ENCODE measurements at places on chromosomes 2 and 18.

DNA sequence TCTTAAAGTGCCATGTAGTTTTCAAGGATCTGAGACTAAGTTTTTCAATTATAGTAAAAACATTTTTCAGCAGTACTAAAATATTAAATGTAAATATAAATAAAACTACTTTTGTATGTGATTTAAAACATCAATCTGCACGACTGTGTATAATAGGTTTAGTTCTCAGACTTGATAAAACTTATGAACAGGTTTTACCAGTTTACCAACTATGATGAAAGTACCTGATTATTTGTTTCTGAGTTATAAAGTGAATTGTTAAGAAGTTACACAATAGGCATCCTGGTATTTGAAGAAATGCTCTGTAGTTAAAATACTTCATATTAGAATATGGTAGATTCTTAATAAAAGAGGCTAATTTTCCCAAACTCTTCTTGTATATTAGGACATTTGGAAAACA is 14.8 kb downstream of the RELCH start:
- no peak for DNase-seq

- DNase-seq, result no peak
Observed at GRCh38 chr2:235345745-235346144, 148.1 kb upstream of the AGAP1 start.

DNA sequence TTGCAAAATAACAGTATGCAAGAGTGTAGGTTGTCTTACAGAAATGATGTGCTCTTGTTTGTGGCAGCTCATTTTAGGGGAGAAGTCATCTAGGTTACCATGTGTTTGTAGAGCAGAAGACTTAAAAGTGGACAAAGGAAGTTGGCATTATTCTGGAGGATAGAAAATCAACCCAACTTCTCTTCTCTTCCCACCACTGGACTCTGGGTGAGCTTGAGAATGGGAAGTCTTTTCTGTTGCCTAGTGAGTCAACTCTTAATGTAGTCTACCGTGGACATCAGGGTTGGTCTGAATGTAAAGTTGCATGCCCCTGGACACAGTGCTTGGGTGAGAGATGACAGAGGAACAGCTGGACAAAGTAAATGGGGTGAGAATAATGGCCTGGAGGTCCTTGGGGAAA is 98.3 kb downstream of the FMNL2 start:
- no peak for DNase-seq

GRCh38 chr2:42029639-42030199 is 18.1 kb upstream of the PKDCC start:
- DNase-seq, result no peak

DNA sequence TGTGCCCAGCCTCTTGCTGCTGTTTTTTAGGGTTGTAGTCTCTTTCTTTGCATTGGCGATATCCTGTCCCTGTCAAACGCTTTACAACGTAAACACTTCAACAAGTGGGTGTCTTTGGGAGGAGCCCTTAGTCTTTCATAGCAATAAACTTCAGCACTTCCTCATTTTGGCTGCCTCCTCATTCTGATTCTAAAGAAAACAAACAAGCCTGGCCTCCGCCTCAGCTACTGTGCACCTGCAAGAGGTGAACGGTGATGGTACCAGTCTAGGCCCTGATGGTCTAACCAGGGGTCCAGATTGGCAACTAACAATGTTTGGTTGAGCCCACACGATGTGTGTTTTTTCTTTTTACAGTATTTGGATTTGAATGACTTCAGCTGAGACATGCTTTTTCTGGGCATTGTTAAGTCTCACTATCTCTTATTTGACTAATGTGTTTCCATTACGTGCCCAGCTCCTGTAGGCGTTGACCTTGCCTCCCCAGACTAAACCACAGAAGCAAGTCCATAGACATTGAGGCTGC is 53.2 kb upstream of the CUL3 start:
- DNase-seq, result no peak

- no peak for DNase-seq
Observed at GRCh38 chr2:37600735-37601134, 70.7 kb downstream of the CDC42EP3 start.

GRCh38 chr18:26621161-26622026 is 73.0 kb upstream of the KCTD1 start:
- no peak for DNase-seq

DNA sequence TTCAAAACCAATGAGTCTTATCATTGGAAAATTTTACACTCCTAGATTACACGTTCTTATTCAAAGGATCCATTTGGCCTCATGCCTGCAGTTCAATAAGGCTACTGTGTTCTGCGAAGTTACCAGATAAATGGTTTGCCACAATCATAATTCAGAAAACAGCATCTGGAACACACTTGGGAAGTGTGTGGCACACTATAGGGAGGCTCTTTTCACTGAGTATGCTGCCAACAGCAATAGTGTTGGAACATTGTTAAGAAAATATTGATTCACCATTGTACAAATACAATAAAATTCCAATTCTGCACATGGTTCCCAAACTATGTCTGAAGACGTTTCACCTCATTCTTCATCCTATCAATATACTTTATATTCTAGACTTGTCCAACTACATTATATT is 141.4 kb upstream of the DOK6 start:
- no peak for DNase-seq

- DNase-seq, result no peak
Observed at GRCh38 chr18:79447703-79448367, 52.1 kb downstream of the NFATC1 start.

- no peak for DNase-seq
Observed at GRCh38 chr2:101418460-101419095, 31.3 kb upstream of the CREG2 start.

DNA sequence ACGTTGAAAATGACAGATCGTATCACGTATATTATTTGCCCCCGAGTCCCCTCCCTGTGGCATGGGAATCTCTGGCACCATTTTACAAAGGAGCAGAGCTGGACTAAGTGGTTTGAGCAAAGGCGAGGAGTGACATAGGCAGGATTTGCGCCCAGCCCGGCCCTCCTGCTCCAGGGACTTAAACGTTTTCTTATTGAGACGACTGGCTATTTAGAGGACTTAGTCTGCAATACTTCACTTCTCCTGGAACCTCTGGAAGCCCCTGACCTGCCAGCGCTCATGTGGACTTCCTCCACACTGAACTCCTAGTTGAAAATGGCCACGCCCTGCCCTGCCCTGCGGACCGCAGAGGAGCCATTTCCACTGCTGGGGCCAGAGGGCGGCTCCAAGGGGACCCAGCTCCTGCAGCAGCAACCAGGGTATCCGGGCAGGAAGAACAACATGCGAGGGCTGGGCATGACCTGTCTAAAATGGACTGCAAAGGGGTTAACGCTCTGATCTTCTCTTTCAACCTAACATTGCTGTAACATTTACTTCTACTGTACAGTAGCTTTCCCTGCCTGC is 690.7 kb downstream of the LRP1B start:
- no peak for DNase-seq

- DNase-seq, result no peak
Observed at GRCh38 chr2:232400256-232401015, 6.2 kb upstream of the ALPG start.

- DNase-seq, result no peak
Observed at GRCh38 chr2:166360426-166360825, 15.3 kb downstream of the SCN9A start.

DNA sequence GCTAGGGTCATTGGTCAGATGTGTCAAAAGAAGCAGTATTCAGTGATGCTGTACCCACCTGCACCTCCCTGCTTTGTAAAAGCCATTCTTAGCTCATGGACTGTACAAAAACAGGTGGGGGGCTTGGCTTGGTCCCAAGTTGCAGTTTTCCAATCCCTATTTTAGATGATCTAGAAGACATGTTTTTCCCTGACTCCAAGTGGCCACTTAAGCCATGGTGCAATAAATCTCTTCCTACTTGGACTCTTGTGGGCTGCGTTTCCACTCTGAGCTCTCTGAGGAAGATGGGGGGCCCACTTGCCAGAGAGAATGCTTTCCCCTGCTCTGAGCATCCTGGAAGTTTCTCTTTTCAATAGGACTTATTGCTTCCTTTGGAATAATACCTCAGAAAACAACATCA is 57.0 kb upstream of the SPP2 start:
- DNase-seq, result no peak

DNA sequence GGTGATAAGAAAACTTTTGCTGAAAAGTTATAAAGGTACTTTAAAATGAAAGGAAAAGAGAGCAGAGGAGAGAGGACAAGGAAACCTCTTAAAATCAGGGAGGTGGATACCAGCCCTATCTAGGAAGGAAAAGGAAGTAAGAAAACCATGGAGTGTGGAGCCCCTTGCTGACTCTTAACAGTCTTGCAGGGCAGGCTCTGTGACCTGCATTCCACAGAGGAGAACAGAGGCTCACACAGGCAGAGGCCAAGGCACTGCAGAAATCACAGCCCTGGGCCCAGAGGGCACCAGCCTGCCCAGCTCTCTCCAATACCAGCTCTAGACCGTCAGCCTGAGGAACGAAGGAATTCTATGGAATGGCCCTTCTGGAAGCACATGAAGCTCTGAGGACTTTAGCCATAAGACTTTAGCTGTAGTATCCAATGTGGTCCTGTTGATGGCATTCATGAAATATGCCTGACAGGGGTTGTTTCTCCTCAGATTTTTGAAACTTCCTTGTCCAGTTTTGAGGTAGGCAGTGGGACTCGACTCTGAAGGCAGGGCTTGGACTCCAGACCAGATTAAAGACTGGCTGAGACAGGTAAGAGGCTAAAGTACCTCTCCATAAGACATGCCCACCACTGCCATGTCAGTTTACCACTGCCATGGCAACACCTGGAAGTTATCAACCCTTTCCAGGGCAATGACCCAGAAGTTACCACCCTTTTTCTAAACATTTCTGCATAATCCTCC is 216.3 kb downstream of the ANAPC1 start:
- no peak for DNase-seq

GRCh38 chr2:45755585-45756335 is 104.3 kb downstream of the PRKCE start:
- no peak for DNase-seq

GRCh38 chr2:126775300-126775985 is 119.5 kb downstream of the GYPC start:
- DNase-seq, result no peak

DNA sequence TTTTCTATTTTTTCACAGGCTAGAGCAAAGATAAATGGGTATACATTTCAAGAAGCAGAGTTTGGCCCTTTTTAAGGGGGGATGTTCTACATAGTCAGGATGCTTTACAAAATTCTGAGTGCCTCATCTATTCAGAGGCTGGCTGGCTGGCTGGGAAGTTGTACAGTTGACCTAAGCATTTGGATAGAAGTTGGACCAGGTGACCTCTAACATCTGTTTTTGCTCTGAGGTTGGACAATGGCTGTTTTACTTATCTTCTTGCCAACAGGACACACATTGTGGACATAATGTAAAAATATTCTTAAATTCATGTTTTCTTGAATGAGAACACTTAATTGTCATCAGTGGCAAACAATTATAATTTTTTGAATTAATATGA is 205.4 kb downstream of the PTPRM start:
- DNase-seq, result no peak

DNA sequence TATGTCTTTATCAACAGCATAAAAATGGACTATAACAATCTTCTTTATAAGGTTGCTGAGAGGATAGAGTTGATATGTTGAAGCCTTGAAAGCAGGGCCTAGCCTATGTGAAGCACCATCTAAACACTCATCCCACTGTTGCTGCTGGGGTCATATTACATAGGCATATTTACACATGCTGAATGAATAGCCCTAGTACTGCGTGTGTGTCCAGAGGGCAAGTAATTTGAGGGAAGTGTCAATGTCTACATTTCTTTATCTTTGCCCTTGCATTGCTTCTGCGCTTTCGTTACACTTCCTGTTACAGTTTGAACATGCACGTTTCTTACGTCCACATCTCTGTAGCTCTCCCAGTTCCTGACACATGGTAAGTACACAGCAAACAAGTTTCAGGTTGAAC is 280.3 kb upstream of the ATP5MC3 start:
- no peak for DNase-seq

GRCh38 chr18:79789091-79789891 is 8.4 kb upstream of the KCNG2 start:
- no peak for DNase-seq

Measured in GOT3 (cell line).